ENCODE measurements at places on chromosomes 11 and 22.

DNA sequence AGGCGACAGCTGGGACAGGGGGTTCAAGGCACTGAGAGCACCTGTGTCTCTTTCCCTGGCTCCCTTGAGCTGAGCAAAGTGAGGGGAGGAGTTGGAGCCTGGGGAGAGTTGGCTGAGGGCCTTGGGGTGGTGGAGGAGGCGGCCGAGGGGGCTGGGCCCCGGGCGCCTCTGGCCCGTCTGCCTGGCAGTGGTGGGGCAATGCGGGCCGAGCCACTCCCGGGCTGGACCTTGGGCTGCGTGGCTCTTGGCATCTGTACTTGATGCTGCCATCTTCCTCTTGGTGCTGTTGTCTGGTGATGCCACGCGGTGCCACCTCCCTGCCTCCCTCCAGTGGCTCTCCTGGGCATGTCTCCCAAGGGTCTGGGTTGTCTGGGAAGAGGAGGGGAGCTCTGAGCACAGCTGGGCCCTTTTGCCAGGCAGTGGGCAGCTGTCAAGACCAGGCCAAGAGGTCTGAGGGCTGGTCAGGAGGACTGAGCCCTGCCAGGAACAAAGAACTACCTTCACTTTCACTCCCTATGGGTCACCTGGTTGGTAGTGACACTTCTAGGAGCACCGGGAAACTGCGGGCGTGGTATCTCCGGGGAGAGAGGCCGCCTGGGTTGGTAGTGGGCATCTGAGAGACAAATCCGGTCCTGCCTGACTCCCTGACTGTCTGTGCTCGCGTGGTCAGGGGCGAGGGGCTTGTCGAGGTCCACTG is 1.3 kb downstream of the GRIK4 start:
- no peak for DNase-seq

DNA sequence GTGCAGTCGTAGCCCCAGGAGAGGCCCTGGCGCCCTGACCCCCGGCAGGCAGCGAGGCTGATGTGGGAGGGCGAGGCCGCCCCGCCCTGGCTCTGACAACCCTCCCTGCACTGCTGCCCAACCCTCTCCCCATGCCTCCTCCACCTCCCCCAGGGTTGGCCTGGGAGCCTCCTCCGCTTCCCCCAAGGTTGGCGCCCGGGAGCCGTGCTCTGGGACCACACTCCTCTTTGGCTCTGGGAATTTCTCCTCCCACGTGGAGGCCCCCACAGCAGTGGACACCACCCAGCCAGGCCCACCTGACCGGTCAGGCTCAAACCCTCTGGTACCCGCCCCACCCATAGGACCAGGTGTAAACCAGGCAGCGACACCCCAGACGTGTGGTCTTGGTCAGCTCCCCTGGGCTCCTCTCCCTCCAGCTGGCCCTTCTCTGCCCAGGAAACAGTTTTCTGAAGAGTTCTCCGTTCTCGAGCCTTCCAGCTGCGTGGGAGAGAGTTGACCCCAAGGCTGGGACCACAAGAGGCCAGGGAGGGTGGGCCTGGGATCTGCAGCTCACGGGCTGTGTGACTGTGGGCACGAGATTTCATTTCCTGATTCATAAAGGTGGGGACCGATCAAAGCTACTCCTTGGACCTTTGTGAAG is 39.5 kb upstream of the BRSK2 start:
- DNase-seq = no peak

GRCh38 chr11:80388536-80388935 is 947.7 kb upstream of the TENM4 start:
- no peak for DNase-seq

DNA sequence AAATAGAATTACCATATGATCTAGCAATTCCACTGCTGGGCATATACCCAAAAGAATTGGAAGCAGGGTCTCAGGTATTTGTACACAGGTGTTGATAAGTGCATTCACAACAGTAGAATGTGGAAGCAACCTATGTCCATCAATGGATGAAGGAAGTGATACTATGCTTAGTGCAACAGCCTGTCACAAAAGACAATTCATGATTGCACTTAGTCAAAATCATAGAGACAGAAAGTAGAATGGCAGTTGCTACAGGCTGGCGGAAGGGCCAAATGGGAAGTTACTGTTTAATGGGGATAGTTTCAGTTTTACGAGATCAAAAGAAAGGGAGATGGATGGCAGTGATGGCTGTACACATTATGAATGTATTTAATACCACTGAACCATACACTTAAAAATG is 42.0 kb downstream of the SGSM3 start:
- no peak for DNase-seq

GRCh38 chr11:18468961-18469360 is 13.3 kb downstream of the LDHAL6A start:
- DNase-seq = no peak

DNA sequence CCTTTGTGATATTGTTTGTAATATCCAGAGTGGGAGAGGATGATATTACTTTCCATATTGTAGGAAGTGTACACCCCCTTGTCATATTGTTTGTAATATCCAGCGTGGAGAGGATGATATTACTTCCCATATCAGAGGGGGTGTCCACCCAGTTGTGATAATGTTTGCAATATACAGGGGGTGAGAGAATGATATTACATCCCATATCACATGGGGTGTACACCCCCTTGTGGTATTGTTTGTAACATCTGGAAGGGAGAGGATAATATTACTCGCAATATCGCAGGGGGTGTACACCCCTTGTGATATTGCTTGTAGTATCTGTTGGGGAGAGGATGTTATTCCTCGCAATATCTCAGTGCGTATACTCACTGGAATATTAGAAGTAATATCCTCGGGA is 61.5 kb downstream of the PRSS23 start:
- DNase-seq = no peak

- no peak for DNase-seq
Measured at GRCh38 chr11:17421781-17422180, 33.3 kb upstream of the KCNJ11 start.

GRCh38 chr11:22337596-22338485 is at the start of gene SLC17A6:
TSS of gene SLC17A6 (plus strand) at chr11:22338381. CDS start at chr11:22338534, 153 bp downstream.
- peak; percentile 0 for DNase-seq

- DNase-seq = no peak
Measured at GRCh38 chr11:2173761-2174160, 2.1 kb upstream of the TH start.

DNA sequence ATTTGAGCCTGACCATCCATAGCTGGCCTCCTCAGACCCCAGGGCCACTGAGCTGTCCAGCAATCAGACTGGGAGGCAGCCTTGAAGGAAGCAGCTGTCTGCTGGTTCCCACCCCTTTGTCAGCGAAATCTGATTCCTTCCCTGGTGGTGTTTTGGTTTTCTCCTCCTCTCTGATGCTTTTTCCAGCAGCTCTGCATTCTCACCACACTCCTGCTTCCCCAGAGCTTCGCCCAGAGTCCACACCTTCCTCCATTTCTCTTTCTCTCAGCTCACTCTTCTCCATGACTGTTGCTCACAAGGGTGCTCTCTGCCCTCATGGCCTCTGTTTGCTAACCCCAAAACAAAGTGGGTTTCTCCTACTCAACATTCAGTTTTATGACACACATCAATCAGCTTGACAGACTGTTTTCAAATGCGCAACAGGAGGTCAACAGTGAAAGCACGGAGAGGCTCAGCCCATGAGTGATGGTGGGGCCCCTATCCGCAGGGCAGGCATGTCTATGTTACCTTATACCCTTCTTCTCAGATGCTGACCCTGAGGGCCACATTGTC is 130.6 kb upstream of the MTNR1B start:
- DNase-seq = no peak

- DNase-seq = no peak
Measured at GRCh38 chr11:35285471-35285870, 133.9 kb downstream of the SLC1A2 start.

GRCh38 chr22:43844560-43845545 is 17.5 kb downstream of the SULT4A1 start:
- no peak for DNase-seq

- no peak for DNase-seq
Measured at GRCh38 chr11:75766443-75767227, 1.9 kb upstream of the DGAT2 start.

DNA sequence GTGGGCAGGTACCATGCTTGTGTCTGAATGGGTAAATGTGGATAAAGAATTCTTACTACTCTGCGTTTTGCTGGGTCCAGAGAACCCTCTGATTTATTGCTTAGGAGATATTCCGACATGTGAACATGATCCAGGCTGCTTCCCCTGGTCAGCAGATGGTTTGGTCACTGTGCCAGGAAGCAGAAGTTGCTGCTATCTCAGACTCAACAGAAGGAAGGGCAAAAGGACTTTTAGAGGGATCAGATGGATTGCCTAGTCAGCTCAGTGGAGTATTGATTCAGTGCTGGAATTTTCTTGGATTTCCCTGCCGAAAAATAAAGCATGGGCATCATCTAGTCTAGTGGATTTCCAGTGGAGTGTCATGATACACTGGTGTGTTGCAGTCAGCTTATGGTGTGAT is 440.1 kb downstream of the NTM start:
- DNase-seq = no peak

GRCh38 chr11:120629407-120630080 is 118.0 kb downstream of the GRIK4 start:
- DNase-seq = no peak

- no peak for DNase-seq
Measured at GRCh38 chr11:27456140-27456794, 16.3 kb downstream of the LGR4 start.

DNA sequence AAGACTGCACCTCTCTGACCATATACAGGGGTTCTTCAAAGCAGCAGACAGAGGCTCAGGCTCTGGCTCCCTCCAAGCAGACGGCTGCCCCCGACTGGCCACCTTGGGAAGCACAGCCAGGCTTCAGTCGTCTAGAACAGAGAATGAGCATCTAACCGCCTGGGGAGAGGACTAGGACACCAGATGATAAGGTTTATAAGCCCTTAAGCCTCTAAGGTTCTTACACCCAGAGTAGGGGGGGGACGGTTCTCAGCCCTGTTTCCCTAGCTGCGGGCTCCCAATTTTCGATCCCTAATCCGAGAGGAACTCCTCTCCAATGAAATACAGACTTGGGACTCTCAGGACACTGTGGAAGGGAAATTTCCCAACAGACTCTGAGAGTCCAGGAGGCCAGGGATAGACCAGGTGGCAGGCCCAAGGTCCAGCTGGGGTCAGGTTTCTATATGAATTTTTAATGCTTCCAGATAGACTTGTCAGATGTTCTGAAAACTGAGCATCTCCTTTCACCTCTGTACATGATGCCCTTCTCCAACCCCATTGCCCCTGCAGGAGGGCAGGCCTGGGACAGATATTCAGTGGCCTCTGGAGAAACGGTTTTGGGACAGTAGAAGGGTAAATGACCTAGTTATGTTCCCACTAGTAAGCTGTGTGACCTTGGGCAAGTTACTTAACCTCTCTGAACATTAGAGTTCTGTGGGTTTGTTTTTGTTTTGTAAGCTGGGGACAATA is 20.2 kb downstream of the RTN4RL2 start:
- DNase-seq = no peak

- no peak for DNase-seq
Measured at GRCh38 chr22:38163844-38164550, 17.6 kb downstream of the PLA2G6 start.

- no peak for DNase-seq
Measured at GRCh38 chr22:33325232-33326004, 267.2 kb upstream of the SYN3 start.

DNA sequence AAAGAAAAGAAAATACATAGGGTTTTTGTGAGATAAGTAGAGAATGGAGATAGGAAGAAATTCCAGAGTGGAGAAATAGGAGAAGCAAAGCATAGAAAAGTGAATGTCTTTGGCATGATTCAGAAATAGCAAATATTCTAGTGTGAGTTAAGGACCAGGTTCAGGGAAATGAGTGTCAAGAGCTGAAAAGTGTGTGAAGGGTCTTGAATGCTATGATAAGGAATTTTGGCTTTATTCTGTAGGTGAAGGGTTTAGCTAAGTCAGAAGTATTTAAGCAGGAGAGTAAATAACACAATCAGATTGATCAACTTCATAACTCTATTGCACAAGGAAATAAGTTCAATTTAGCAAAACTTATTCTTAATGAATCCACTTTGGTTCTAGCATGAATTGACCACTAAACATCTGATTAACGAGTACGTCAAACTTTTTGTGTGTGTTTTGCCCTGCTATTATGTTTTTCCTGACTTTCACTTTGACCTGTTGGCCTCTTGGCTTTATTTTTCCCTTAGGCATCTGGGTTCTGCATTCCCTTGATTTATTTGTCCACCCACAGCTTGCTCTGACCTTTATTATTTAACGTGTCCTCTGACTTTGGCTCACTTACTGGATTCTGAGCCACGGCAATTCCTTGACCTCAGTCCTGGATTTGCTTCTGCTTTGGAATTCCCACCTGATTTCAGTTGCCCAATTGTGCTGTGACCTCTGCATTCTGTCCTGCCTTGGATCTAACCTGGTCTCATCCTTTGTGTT is 11.9 kb upstream of the TMEM218 start:
- DNase-seq = no peak

GRCh38 chr11:87897071-87897470 is 278.2 kb downstream of the RAB38 start:
- DNase-seq = no peak

DNA sequence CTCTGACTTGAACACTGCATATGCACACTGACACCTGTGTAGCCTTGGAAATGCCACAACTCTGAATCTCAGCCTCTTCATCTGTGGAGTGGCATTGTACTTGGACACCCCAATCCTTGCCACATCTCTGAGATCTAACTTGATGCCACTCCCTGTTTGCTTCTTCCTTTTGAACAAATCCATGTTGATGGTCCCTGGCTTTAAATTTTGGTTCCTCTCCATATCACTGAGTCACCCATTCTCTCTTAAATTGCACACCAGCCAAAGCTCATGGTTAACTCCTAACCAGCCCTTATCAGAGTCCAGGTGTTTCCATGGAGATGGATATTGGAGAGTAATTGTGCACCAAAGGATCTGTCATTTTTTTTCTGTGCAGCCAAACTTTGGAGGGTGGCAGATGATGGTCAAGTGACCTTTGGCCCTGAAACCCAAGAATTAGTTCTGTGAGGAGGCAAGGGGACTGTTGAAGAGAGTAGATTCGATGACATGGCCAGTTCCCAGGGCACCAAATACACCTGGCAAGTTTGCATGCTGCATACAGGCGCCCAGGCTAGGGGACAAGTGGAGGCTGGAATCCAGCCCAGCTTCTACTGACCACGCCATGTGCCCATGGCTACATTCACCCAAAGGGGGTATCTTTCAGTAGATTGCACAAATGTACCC is 25.1 kb upstream of the PAMR1 start:
- DNase-seq = no peak

DNA sequence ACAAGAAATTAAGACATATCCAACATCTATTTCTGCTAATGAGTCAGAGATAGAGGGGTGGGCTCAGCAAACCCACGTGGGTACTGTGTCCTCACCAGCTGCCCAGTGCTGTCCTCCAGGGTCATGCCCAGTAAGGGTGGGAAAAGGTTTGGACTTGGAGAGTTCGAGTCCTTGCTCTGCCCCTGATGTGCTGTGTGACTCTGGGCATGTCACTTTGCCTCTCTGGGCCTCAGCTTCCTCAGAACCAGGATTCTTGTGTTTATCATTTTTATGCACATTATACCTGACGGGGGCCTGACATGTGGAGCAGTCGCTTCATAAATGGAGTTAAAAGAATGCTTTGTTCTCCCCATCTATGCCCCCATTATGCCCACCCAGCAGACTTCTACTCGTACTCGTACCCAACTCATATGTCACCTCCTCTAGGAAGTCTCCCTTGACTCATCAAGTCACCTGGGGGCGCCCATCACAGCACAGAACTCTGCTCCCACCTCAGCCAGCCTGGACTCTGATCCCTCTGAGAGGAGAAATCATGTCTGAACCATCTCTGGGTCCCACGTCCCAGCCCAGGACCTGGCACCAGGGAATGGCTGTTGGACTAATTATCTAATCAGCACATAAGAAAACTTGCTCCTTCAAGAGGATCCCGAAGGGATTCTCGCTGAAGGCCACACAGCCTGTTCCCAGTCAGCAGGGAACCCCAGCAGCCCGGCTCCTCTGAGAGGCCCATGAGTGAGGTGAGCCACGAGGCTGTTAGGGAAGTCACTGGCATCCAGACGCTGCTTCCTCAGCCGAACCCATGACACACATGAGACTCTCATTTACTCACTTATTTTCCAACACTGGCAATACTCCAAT is 38.7 kb upstream of the TSKU start:
- DNase-seq = no peak

Measured in skeletal muscle cell (primary cell).